Regular cardiac myocyte (primary cell): ENCODE measurements at places on chromosomes 16 and 17. TPM values are rescaled to one million over a fixed set of nuclear protein-coding genes. Genes with fewer than 3 reads are reported as not detected.

LRRC36 gene
- 0.28 TPM in 1 of 2 replicates, not detected in the other for total RNA-seq

ZNF385C gene
- under 0.01 TPM in 1 of 2 replicates, not detected in the other for total RNA-seq

GGNBP2 gene
- total RNA-seq = 46.2 and 48.3 TPM in 2 replicates

MYH3 gene
- 0.38 and 0.85 TPM in 2 replicates for total RNA-seq

CCL18 gene
- total RNA-seq = not detected in 2 replicates

PTGES3L gene
- 0.28 and 0.58 TPM in 2 replicates for total RNA-seq

KRT222 gene
- total RNA-seq = under 0.01 TPM in 1 of 2 replicates, not detected in the other

NTN1 gene
- total RNA-seq = under 0.01 and 0.28 TPM in 2 replicates

KLHDC4 gene
- 23.6 and 23.7 TPM in 2 replicates for total RNA-seq

ALOX12B gene
- total RNA-seq = not detected in 2 replicates

IRF8 gene
- 0.19 TPM in 1 of 2 replicates, not detected in the other for total RNA-seq

CCL3 gene
- 0.56 TPM in 1 of 2 replicates, not detected in the other for total RNA-seq
